ENCODE measurements at places on chromosomes 1 and 21.

- DNase-seq, result no peak
Measured at GRCh38 chr1:174224641-174225040, 65.3 kb downstream of the RABGAP1L start.

DNA sequence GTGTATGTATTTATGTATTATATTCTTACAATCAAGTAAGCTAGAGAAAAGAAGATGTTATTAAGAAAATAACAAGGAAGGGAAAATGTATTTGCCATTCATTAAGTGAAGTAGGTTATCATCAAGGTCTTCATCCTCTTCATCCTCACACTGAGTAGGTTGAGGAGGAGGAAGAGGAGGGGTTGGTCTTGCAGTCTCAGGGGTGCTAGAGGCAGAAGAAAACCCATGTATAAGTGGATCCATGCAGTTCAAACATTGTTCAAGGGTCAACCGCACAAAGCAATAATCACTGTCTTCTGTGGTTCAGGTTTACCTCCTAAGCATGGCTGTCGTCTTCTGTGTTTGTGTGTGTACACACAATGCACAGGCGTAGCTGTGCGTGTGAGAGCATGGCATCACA is 16.9 kb downstream of the URB2 start:
- no peak for DNase-seq

DNA sequence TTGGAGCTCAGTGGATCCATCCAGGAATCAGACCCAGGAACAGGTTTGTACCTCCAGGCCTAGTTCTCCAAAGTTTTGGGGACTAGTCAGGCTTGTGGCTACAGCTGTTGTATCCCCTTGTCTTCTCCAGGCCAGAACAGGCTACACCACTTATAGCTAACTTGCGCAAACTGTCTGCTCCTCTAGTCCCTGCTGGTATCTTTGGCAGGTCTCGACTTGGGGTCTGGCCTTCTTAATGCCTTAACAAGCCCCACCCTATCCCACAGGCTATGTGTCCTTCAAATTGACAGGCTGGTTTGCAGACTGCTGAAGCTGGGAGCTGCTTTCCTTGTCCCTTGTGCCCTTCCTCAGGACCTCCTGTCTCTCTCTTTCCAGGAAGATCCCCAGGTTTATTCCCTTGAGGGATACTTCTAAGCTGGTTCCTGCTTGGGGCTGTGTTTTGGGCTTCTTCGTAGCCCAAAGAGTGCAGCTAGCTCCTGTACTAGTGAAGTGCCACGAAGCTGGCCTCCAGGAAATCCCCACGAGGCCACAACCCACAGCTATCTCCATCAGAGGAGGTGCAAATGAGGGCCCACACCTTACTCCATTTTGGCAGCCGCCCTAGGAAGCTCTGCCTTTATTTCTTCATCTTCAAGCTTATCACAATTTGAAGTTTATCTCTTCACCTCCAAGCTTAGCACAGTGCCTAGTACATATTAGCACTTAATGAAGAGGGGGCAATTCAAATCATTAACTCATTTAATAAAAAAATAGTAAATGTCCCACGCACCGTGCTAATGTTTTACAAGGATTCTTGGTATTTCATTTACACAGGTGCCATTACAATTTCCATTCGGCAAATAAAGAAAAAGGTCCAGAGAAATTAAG is 683 bp upstream of the DMAP1 start:
- DNase-seq, result peak; percentile 6

DNA sequence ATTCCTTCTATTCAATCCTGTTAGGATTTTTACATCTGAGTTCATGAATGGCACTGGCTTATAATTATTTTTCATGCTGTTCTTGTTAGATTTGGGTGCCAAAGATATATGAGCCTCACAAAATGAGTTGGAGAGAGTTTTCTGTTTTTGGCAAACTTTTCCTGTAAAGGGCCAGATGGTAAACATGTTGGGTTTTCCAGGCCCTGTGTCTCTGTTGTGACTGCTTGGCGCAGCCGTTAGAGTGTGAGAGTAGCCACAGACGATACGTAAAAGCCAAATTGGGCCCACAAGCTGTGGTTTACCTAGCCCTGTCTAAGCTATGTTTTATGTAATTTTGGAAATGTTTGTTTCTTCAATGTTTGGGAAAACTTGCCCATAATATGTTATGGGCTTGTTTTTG is 15.6 kb upstream of the CA6 start:
- no peak for DNase-seq

GRCh38 chr21:31915566-31915965 is 42.7 kb downstream of the HUNK start:
- no peak for DNase-seq

DNA sequence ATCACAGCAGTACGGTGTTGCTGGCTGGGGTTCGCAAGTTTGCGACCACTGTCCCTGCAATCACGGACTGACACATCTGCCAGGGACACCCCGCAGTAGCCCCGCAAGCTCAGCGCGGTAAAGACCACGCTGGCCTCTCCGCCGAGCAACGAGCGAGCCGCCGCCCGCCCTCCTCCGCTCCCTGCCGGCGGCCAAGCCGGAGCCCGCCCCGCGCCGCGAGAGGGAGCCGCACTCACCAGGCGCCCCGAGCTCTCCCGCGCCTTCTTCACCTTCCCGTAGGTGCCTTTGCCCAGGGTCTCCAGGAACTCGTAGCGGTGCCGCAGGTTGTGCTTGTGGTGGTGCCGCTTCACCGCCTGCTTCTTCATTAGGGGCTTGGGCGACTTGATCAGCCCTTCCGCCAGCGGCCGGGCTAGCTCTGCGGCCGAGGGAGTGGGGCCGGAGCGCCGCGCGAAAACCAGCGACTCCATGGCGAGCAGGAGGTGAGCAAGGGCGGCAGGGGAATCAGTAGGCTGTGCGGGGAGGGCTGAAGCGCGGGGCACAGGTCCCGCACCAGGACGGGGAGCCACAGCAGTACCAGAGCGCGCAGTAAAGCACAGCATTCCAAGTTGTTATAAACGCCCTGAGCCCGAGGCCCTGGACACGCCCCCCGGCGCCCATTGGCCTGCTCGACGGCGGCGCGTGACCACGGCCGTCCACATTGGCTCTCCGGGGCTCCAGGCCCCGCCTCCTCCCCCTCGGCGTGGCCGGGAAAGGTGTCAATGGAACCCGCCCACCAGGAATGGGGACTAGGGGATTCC is at the start of gene NUAK2:
TSS of gene NUAK2 (minus strand) at position 584 of the 797 bp plus-strand sequence. CDS start at position 467, 117 bp downstream.
- peak; percentile 73 for DNase-seq
